ENCODE measurements at places on chromosomes 1 and 21. TPM values are rescaled to one million over a fixed set of nuclear protein-coding genes. Genes with fewer than 3 reads are reported as not detected.

- DNase-seq: peak; percentile 84
- peaks cover 9% of the 10 kb centered on the region for H3K27me3 ChIP-seq
- no peak overlapping the region for H3K4me3 ChIP-seq
- no peaks in the 10 kb centered on the region for H3K36me3 ChIP-seq
- no peak overlapping the region for H3K27ac ChIP-seq
These were observed 42.2 kb upstream of the GOLT1A start for GRCh38 chr1:204255966-204256365.

- no peak overlapping the region for H3K27ac ChIP-seq
- H3K4me3 ChIP-seq: no peak overlapping the region
- peak; percentile 74 for DNase-seq
- H3K27me3 ChIP-seq: no peaks in the 10 kb centered on the region
- H3K36me3 ChIP-seq: no peaks in the 10 kb centered on the region
These were observed 7.0 kb upstream of the MMEL1 start for GRCh38 chr1:2639607-2640521.

- peaks cover 10% of the 10 kb centered on the region for H3K27me3 ChIP-seq
- DNase-seq: peak; percentile 75
- H3K4me1 ChIP-seq: peaks cover 3% of the 10 kb centered on the region
- no peak overlapping the region for H3K27ac ChIP-seq
These were observed 50.8 kb downstream of the OPRD1 start for GRCh38 chr1:28862571-28863403.

DNA sequence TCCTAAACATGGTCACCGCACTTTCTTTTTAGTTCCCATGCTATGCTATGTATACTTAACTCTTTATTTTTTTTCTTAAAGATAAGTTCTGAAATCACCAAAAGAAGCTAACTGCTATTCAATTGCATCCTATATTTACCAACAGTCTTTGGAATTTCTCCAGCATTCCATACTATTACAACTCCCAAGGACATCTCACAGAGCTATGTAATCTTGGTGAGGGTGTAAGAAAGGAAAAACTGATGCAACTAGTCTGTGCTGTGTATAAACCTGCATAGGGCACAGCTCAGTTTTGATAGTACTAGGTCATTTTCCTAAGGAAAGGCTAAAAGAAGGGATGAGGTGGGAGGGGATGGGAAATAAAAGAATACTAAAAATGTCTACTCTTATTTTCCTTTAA lies 78.0 kb downstream of the PTPN14 start:
- H3K4me3 ChIP-seq: no peak overlapping the region
- H3K4me1 ChIP-seq: peaks cover 75% of the 10 kb centered on the region

DNA sequence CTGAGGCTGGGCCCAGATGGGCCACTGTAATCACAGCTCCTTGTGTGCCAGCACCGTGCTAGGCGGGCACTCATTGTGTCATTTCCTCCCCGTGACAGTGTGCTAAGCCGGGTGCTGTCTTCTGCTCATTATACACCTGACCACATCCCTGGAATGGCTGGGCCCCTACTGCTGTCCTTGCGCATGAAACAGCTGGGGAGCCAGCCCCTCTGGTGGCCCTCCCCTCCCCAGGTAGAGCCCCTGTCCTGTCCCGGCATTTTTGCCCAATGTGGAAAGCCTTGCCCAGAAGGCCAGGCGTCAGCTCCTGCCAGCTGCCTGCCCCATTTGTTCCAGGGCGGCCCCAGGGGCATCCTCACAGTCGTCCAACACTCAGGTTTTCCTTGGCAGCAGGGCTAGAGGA lies 107.4 kb upstream of the CASZ1 start:
- no peak overlapping the region for H3K4me3 ChIP-seq
- H3K27me3 ChIP-seq: peaks cover 8% of the 10 kb centered on the region
- H3K4me1 ChIP-seq: peaks cover 19% of the 10 kb centered on the region
- DNase-seq: peak; percentile 62

- H3K27ac ChIP-seq: no peak overlapping the region
- H3K4me1 ChIP-seq: no peaks in the 10 kb centered on the region
- DNase-seq: no peak
- peaks cover 62% of the 10 kb centered on the region for H3K27me3 ChIP-seq
- no peaks in the 10 kb centered on the region for H3K36me3 ChIP-seq
These were observed 2.0 kb upstream of the GJB3 start for GRCh38 chr1:34779005-34779404.

- no peaks in the 10 kb centered on the region for H3K36me3 ChIP-seq
- H3K4me1 ChIP-seq: no peaks in the 10 kb centered on the region
- peak; percentile 44 for DNase-seq
- no peaks in the 10 kb centered on the region for H3K27me3 ChIP-seq
These were observed 6.3 kb downstream of the SLAMF1 start for GRCh38 chr1:160640359-160641123.

C1orf94 gene
- not detected for total RNA-seq

SDC3 gene
- 39.8 TPM for total RNA-seq

Data from osteoblast (primary cell).